ENCODE measurements at places on chromosomes 2 and 18. TPM values are rescaled to one million over a fixed set of nuclear protein-coding genes. Genes with fewer than 3 reads are reported as not detected.

The VAPA gene
- total RNA-seq: 377 TPM

The UPP2 gene
- not detected for total RNA-seq

The NTSR2 gene
- total RNA-seq: not detected

The IGFBP5 gene
- 0.20 TPM for total RNA-seq

The LRP1B gene
- total RNA-seq: 0.20 TPM

The PROM2 gene
- 0.07 TPM for total RNA-seq

The MAP4K3 gene
- 17.9 TPM for total RNA-seq

The CNTNAP5 gene
- total RNA-seq: not detected

The AMMECR1L gene
- 22.5 TPM for total RNA-seq

The DOCK10 gene
- 25.4 TPM for total RNA-seq

The CXCR1 gene
- total RNA-seq: not detected

The HOXD3 gene
- not detected for total RNA-seq

The SRD5A2 gene
- not detected for total RNA-seq

The NEDD4L gene
- 21.1 TPM for total RNA-seq

The MC2R gene
- not detected for total RNA-seq

The TM4SF20 gene
- total RNA-seq: not detected

The RBM44 gene
- total RNA-seq: 0.33 TPM

The ACKR3 gene
- 57.0 TPM for total RNA-seq

The UGT1A10 gene
- total RNA-seq: not detected

The ZAP70 gene
- total RNA-seq: not detected

The GREB1 gene
- total RNA-seq: 0.07 TPM

The TCF23 gene
- total RNA-seq: not detected

The UGT1A4 gene
- not detected for total RNA-seq

The DYSF gene
- 82.1 TPM for total RNA-seq

The NPPC gene
- not detected for total RNA-seq

The KIDINS220 gene
- 64.7 TPM for total RNA-seq

The BCL2 gene
- 1.3 TPM for total RNA-seq

The ERMN gene
- total RNA-seq: not detected

The EVX2 gene
- not detected for total RNA-seq

The LYPD6 gene
- total RNA-seq: 1.8 TPM

The CIB4 gene
- total RNA-seq: not detected

The CCDC74B gene
- 1.2 TPM for total RNA-seq

The TMEM214 gene
- total RNA-seq: 21.2 TPM

The FNDC4 gene
- 47.0 TPM for total RNA-seq

The NABP1 gene
- 40.8 TPM for total RNA-seq

The SMYD1 gene
- total RNA-seq: not detected

The SULT1C2 gene
- not detected for total RNA-seq

The HOXD9 gene
- not detected for total RNA-seq

The CTLA4 gene
- total RNA-seq: not detected

The STAT4 gene
- total RNA-seq: 0.13 TPM

The B4GALT6 gene
- 12.2 TPM for total RNA-seq

The LYG2 gene
- total RNA-seq: not detected

The SLC30A3 gene
- total RNA-seq: 0.11 TPM

The STARD6 gene
- 0.33 TPM for total RNA-seq

All from pulmonary artery endothelial cell (primary cell).